ENCODE measurements at places on chromosomes 3 and 15.
A peak's percentile ranks its signal among the peaks of the same experiment; 100 is the strongest.

DNA sequence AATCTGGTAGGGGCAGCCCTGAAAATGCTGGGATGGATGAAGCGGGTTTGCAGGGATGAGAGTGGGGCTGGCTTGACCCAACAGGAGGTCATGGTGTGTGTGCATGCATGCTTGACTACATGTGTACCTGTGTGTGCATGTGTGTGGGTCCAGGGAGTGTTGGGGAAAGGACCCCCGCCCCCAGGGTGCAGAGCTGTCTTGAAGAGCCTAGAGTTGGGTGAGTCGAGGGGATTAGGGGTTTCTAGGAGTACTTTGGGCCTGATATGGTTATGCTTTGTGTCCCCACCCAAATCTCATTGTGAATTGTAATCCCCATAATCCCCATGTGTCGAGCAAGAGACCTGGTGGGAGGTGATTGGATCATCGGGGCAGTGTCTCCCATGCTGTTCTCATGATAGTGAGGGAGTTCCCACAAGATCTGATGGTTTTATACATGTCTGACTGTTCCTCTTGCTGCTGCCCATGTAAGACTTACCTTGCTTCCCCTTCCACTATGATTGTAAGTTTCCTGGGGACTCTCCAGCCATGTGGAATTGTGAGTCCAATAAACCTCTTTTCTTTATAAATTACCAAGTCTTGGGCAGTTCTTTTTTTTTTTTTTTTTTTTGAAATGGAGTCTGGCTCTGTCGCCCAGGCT is 5.2 kb upstream of the LCTL start:
- no peak for DNase-seq

GRCh38 chr15:41487381-41487780 is 6.3 kb upstream of the ITPKA start:
- no peak for DNase-seq

- no peak for DNase-seq
Measured at GRCh38 chr15:33113666-33114373, 80.7 kb downstream of the FMN1 start.

- DNase-seq, result peak; percentile 72
Measured at GRCh38 chr15:65791335-65792137, 557 bp downstream of the DENND4A start.

GRCh38 chr15:40310001-40310959 is 2.5 kb upstream of the PLCB2 start:
- DNase-seq, result peak; percentile 74

GRCh38 chr3:89276116-89276515 is 168.7 kb downstream of the EPHA3 start:
- DNase-seq, result no peak
